Activated CD4-positive, alpha-beta T cell treated with anti-CD3 and anti-CD28 coated beads, Interleukin-2, amount 50 U/mL, for 48 hours (primary cell): ENCODE measurements at places on chromosomes 1 and 21.

- no peak for DNase-seq
These were observed 28.2 kb downstream of the CD34 start for GRCh38 chr1:207882692-207883091.

- no peak for DNase-seq
These were observed 41.5 kb downstream of the LRRC3 start for GRCh38 chr21:44496564-44497550.

DNA sequence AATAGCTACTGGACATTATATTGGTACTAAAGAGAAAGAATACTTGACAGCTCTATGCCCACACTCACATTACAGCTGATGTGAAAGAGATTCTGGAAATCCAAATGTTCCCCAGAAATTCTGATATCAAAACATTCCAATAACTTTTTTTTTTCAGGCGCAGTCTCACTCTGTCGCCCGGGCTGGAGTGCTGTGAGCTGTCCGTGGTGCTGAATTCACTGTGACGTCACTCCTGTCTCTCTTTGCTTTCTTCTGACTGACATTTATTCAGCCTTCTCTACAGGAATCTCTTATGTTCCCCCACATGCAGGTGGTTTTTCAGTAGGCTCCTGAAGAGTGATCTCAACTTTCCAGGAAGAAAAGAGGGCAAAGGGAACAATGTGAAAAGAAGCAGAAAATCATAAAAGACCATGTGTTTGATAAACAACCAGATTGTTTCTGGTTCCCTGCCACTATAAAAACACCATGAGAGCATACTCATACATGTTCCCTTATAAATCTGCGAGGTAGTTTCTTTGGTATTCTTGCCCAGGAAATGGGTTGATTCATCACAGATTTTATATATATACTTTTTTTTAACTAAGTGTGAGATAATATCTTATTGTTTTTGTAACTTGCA, 6.2 kb downstream of the S100A7A start:
- DNase-seq = peak; percentile 70

GRCh38 chr1:183593356-183593755, 3.1 kb upstream of the NCF2 start:
- DNase-seq = no peak

DNA sequence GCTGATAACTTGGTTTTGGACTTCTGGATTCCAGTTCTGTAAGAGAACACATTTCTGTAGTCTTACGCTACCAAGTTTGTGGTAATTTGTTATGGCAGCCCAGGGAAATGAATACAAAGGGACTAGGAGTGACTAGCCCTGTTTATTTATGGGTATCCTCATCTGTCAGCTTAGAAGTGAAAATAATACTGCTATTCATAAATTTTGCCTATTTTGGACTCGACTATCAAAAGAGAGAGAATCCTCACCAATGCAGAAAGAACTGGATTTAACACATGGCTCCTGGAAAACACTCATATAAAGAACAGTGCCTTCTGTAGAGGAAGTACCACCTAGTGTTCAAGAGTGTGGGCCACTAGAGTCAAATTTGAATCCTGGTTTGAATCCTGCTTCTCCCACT, 22.6 kb downstream of the HSD11B1 start:
- no peak for DNase-seq

DNA sequence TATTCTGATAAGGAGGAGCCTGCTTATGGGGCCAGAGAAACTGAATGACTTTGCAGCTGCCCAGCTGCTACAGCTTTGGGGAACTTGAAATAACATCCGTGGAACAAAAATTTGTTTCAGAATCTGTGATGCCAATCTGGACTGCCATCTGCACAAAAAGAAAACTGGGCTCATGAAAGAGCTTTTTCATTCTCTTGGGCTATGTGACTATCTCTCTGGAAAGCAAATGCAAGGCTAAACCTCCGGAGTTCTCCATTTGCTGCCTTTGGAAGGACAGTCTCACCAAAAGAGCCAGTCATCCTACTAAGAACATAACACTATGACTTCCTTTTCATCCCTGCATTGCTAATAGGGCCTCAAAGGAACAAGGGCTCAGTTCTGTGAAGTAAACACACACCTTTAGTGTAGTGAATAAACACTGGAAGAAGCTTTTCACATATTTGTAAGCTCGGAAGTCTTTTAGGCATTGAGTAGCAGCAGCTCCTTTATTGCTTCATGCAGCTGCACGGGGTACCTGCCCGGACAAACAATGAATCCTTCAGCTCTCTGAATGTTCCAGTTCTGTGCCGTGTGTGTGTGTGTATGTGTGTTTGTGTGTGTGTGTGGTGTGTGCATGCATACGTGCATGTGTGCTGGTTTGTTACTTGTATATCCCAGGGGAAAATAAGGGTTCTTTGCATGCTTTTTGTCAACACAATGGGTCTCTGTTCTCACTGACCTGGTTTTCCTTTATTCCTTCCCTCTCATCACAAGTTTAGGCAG, 255.5 kb upstream of the SGIP1 start:
- no peak for DNase-seq

GRCh38 chr1:1617516-1617915, 2.2 kb downstream of the MIB2 start:
- DNase-seq = no peak
